Pons (tissue), 1 donor: ENCODE measurements at places on chromosomes 3 and 15.

DNA sequence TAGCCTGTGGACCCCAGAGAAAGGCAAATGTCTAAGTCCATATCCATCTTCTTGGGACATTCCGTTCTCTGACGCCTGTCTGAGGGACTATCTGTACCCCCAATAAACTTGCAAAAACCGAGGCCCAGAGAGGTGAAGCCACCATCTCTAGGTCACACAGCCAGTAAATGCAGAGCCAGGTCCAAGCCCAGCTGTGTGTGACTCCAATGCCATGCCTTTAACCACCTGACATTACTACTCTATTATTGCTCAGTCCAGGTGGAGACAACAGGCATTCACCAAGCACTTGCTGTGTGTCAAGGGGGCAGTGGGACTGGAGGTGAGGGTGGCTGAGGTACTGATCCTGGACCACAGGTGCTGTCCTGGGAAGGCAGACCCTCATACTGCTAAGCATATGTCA is 25.4 kb downstream of the CYP8B1 start:
- DNase-seq = no peak

GRCh38 chr3:32257641-32258438 is 19.4 kb downstream of the CMTM8 start:
- DNase-seq = no peak

- DNase-seq = no peak
Observed at GRCh38 chr3:128228366-128228910, 75.2 kb downstream of the EEFSEC start.

DNA sequence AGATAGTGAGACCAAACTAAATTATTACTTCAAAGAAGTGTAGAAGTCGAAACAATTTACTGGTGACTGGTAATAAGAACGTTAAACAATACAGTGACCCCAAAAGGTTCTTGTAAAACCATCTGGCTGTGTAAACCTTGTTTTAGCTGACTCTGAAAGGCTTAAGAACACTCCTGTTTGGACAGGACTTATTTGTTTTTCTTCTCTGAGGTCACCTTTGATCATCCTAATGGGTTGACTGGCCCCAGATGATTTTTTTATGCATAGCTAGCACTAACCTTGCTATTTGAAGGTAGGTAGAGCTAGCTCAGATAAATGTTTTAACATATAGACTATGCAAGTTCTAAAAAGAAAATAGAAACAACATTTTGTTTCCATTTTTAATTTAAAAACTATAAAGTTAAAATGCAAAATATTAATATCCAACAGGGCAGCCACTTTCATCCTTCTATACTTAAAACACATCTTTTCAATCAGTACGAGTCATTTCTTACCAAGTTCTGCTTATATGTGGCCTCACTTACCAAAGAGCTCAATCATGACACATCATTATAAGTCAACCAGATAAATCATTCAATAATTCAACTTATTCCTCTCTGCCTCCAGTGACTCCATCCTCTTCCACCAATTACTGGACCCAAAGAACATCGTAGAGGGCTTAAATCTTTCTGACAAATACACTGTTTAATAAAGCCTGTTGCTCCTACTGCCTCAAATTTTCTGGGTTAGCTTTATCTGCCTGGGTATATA is 158.8 kb downstream of the SSR3 start:
- DNase-seq = no peak

DNA sequence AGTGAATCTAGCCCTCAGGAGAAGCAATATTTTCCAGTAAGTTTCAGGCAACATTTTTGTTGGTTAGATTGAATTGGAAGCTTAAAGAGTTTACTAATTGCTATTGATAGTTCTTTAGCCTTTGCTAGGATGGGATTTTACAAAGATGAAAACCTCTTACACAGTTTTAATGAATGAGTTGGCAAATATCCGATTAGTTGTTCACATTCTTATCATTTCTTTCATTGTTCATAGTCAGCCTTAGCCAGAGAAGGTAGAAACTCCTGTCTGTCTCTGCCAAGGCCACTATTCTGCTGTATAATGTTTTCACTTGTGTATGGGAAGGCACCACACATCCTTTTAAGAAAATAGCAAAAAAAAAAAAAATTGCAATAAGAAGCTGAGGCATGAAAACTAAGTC is 222.0 kb upstream of the MANF start:
- no peak for DNase-seq
